HS-27A (cell line): ENCODE measurements at places on chromosomes 5 and 9.

DNA sequence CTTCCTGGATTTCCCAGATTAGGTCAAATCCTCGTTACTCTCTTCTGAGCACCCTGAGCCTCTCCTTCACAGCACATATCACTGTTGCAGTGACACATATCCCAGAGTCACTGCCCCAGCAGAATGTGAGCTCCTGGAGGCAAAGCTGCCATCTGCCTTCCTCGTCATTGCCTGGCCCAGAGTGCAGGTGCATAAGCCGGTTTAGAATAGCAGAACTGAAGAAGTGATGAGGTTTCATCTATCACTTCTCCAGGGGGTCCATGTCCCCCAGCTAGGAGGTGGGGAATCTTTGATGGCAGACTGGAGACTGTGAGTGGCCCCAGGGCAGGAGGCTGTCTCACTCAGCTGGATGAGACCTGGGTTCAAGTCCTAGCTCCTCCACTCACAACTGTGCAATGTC, 25.8 kb downstream of the NIPAL4 start:
- DNase-seq, result no peak

DNA sequence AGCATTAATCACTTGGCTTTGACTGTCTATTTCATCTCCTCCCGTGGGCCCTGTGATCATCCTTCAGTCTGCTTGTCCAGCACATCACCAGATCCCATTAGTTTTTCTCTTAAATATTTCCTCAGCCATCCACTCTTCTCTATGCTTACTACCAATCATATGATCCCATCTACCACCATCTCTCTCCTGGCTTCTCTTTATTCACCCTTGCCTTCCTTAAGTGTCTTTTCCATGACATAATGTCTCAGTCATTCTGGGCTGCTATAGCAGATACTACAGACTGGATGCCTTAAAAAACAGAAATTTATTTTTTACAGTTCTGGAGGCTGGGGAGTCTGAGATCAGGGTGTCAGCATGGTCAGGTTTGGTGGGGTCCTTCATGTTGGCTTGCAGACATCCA, 208.4 kb upstream of the PPP1R2B start:
- no peak for DNase-seq

- DNase-seq, result no peak
Observed at GRCh38 chr5:38448568-38449350, 107.7 kb downstream of the LIFR start.

- no peak for DNase-seq
Observed at GRCh38 chr5:128673411-128673957, 135.4 kb upstream of the FBN2 start.

- DNase-seq, result no peak
Observed at GRCh38 chr5:60489377-60489776, 210.6 kb downstream of the DEPDC1B start.
